ENCODE measurements at places on chromosomes 6 and 20. TPM values are rescaled to one million over a fixed set of nuclear protein-coding genes. Genes with fewer than 3 reads are reported as not detected.

- DNase-seq, result peak; percentile 68
These were observed 1.8 kb upstream of the CCN2 start for GRCh38 chr6:131952886-131953509.

- no peak for DNase-seq
These were observed 151.7 kb downstream of the GRIK2 start for GRCh38 chr6:101545191-101545590.

Gene PKIB
- total RNA-seq, result 56.1 TPM

GRCh38 chr20:58137651-58138265 lies 90.7 kb downstream of the ANKRD60 start:
- peak; percentile 24 for DNase-seq

DNA sequence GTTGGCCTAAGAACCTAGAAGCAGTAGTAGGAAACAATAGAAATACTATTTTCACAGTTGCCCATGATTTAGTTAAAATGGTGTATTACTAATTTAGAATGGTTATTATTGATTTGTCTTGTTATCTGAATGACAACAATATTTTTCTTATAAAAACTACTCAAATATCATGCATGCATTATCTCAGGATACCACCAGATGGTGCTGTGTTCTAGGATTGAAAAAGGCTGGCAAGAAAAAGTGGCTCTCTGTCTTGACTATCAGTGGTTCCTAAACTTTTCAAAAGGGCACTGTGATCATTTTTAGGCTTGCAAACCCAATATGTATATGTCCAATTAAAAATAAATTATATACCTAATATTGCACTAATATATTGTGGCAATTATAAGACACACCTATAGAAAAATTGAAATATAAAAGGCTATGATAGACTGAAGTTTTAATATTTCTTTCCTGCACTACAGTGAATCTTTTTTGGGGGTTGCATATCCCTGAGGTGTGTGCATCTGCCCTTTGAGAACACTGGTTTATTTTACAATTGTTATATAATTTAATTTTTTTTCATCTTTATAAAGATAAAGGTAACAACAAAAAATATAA lies 131.7 kb upstream of the MLIP start:
- DNase-seq, result no peak

DNA sequence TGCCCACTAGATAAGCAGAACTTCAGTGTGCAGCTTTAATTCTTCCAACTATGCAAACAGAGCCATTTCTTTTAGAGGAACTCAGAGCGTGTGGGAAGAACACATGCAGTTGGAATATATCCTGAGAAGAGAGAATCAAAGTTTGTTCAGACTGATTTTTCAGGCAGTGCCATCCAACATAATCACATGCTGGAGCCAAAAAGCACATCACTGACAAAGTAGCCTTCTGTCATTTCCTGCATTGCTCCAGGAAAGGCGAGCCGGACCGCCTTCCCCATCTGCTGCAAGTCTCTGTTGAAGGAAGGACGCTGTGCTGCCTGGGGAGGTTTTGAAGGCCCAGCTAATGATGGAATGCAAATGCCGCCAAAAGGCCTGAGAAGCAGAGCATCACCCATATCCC lies 98.4 kb downstream of the DOK5 start:
- no peak for DNase-seq

- no peak for DNase-seq
These were observed 496.7 kb downstream of the BMP2 start for GRCh38 chr20:7264137-7264536.

Gene CEP162
- total RNA-seq, result 33.9 TPM

- no peak for DNase-seq
These were observed 906 bp upstream of the FOXP4 start for GRCh38 chr6:41545247-41545702.

Gene PLEKHG1
- 1.1 TPM for total RNA-seq

GRCh38 chr6:116282698-116283097 lies 3.0 kb upstream of the TSPYL1 start:
- no peak for DNase-seq

Gene ACTR5
- 6.7 TPM for total RNA-seq

DNA sequence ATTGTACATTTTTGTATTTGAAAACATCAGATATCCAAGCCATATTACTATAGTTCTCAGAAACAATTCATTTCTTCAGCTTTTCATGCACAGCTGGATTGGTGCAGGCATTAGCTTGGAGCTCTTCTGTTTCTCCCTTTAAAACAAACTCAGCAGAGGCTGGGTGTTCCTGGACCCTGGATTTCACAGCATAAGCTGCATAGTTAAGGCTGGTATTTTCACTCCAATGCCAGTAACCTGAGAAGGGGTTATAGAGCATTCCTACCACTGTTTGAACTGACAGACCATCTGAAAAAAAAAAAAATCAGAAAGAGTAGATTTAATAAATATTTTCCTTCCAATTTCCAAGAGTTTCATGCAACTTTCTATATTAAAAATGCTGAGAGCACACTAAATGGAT lies 20.1 kb upstream of the FAXC start:
- DNase-seq, result peak; percentile 54

DNA sequence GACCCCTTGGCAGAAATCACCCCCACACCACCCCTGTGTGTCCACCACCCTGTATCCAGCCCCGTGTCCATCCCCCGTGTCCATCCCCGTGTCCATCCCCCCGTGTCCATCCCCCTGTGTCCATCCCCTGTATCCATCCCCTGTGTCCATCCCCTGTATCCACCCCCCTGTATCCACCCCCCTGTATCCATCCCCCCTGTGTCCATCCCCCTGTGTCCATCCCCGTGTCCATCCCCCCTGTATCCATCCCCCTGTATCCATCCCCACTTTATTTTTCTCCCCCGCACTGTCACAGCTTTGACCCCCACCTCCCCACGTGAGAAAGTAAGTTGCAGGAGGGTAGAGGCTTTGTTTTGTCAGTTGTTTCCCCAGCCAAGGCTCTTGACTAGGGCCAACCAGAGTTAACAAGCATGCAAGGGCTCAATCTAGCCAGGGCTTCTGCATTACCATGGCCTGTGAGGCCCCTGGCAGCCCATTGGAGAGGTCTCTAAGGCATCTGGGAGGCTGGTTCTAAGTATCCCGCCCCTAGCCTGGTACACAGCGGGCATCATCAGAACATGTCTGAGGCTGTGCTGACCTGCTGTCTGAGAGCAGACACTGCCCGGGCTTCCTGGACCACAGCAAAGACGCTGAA lies 18.1 kb upstream of the SIRPA start:
- DNase-seq, result no peak

DNA sequence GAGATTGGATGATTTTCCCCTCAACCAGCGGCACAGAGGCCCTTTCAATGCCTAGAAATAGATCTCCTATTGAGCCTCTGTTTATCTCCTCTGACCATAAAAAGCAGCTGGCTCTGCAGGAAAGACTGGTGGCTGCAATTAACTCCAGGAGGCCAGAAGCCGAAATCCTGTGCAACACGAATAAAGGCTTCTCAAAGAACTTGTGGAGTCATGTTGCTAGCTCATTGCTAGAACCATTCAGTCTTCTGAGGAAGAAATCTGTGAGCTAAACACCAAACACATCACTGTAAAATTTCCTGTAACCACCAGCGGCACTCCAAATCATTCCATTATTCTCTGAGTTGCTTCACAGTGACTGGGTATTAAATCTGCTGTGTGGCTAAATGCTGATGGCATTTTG lies 49.1 kb upstream of the TPD52L1 start:
- no peak for DNase-seq

DNA sequence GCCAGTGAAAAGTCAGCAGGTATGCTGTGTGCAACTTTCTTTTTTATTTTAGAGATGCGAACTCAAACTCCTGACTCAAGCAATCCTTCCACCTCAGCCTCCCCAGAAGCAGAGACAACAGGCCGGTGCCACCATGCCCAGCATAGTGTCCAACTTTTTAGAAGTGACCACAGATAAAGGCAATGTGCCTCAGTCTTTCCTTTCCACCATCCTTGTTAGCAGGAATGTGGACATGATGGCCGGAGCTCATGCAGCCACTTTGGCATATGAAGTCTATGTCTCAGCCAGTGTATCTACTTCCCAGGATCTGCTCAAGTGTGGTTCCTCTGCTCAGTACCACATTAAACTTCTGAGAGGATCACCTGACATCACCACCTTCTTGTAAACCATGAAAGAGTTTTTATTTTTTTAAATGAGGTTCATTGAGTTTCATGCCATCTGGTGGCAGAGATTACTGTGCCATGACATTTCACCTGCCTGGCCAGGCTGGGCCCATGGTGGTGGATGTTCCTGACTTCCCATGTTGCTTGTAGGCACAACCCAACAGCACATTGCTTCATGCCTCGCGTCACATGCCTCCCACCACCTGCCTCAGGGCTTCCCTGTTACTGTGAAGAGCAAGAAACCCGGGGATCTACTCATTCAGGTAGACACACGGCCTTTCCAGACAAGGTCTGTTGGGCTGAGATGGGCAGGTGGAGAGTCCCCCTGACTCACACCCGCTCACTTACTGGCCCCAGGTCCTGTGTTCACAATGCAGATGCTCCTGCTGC lies 216.5 kb downstream of the LY86 start:
- DNase-seq, result no peak

GRCh38 chr20:24694157-24694726 lies 224.8 kb downstream of the SYNDIG1 start:
- peak; percentile 22 for DNase-seq

DNA sequence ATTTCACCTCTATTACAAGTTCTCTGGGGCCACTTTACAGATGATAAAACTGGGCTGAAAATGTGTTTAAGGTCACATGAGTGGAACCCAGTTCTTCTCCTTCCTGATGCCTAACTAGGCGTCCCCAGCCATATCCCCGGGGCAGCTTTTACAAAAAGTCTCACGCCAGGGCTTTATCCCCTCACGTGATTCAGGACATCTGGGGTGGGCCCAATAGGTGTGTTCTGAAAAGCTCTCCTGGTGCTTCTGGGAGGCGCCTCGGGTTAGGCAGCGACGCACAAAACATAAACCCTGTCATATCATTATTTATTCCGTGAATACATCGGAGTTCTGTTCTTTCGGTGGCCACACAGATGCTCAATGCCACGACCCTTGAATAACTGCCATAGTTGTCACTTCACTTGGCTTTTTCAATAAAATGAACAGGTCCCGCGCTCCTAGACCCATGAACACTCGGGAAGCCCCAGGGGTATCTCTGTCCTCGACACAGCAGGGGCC lies 32.1 kb downstream of the SF3B5 start:
- DNase-seq, result peak; percentile 65

DNA sequence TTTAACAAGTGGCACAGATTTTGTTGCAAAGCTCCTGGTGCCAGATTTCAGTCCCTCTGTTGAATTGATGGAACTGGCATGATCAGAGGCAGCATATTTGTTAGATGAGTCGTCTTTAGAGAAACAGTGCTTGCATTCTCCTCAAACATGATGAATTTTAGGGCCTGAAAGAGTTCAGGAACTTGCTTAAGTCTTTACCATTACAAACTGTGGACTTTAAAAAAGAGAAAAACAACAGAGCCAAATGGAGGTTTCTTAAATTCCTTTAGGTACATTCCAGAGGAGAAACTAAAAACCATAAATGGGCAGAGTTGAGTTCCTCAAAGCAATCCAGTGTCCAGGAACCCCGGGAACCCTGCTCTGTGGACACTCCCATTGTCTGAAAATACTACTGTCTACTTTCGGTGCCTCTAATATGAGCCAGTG lies 2.5 kb downstream of the GTF2H5 start:
- DNase-seq, result no peak

GRCh38 chr6:22764496-22764895 lies 195.1 kb downstream of the HDGFL1 start:
- DNase-seq, result no peak

DNA sequence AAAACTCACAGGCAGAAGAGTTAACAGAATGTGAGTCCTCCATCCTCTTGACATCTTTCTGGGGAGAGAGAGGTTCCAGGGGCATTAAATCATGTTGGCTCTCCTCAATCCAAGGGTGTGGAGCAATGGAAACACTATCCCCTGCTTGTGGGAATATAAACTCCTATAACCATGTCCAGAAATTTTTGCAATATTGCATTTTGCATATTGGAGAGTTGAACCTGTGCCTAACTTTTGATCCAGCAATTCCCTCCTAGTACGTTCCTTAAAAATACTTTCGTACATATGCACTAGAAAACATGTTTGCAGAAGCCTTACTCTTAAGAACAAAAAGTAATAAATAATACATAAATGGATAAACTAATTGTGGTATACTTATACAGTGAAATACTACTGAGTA lies 56.3 kb upstream of the FAM184A start:
- no peak for DNase-seq

Gene CNKSR3
- 5.9 TPM for total RNA-seq

DNA sequence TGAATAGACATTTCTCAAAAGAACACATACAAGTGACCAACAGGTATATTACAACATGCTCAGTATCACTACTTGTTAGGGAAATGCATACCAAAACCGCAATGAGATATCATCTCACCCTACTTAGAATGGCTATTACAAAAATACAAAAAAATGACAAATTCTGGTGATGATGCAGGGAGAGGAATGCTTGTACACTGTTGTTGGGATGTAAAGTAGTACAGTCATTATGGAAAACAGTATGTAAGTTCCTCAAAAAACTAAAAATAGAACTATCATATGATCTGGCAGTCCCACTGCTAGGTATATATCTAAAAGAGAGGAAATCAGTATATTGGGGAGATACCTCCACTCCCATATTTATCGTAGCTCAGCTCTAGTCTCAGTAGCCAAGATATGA lies 10.9 kb upstream of the SLC17A5 start:
- DNase-seq, result no peak

DNA sequence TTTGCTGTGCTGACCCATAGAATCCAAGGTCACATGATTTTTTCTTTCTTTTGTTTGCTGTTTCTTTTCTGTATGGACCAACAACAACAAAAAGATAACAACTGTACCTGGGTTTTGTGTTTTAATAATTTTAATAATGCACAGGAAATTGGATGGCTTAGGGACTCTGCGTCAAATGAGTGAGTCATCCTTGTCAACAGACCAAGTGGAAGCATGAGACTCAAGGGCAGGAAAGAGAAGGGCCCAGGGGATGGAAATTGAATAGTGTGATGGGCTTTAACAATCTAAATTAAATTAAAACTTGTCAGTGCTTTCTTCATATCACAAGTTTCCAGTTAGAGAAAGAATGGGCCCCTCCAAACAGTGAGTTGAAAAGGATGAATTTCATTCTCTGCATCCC lies 413.0 kb downstream of the PREX1 start:
- no peak for DNase-seq

Gene DCDC2
- 0.36 TPM for total RNA-seq

DNA sequence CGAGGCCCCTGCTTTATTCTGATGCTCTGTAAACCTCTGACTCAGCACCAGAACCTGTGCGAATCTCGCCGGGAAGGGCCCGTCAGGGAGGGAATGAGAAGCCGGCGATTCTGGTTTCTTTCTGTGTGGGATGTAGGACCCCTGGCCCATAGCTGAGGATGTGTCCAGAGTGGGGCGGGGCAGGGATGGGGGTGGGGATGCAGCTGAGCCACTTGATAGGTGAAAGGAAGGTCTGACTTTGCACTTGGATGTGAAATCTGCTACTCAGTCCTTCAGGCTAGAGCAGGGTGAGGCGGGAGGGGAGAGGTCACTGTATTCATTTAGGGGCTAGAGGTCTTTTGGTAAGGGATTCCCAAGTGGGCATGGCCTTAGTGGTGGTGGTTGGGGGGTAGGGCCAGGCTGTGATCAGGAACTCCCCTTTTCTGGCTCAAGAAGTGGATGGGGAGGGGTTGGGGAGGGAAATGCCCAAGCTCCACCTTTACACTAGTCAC lies 2.3 kb downstream of the TOX2 start:
- DNase-seq, result peak; percentile 61

- no peak for DNase-seq
These were observed 27.0 kb downstream of the DNAAF9 start for GRCh38 chr20:3380228-3381070.

GRCh38 chr6:28978133-28978491 lies 27.0 kb downstream of the ZNF311 start:
- DNase-seq, result no peak
